Activated T-helper 9 cell treated with anti-CD3 and anti-CD28 coated beads, Interleukin-2, amount 50 U/mL, for 16 hours (primary cell): ENCODE measurements at places on chromosomes 2 and 18.

DNA sequence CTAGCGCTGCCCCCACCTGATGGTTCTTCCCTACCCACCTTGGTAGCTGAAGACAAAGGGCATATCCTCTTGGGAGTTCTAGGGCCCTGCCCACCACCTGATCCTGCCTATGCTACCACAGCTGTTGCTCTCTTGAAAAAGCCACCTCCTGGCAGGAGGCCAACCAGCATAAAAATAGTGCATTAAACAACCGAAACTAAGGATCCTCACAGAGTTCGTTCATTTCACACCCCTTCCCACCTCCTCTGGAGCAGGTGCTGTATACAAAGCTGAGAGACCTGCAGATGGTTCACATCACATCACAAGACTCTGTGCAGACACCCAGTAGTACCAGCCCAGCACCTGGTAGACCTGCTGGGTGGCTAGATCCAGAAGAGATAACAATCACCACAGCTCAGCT lies 1348.0 kb upstream of the TMEFF2 start:
- no peak for DNase-seq

DNA sequence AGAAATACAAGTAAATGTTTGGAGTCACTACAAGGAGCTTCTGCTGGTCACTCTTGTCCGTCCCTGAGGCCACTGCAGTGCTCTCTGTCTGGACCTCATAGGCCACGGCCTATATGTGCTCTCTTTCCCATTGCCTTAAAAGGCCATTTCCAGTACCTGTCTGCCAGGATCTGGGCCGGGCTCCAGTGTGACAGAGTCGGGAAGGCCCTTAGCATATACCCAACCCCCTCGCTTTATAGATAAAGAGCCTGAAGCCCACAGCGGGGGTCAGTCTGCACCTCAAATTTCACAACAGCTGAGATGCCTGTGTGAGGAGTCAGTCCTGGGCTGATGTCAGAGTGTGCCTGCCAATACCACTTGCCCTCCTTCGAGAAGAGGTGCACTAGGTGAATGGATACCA lies 39.9 kb downstream of the ADD2 start:
- no peak for DNase-seq

DNA sequence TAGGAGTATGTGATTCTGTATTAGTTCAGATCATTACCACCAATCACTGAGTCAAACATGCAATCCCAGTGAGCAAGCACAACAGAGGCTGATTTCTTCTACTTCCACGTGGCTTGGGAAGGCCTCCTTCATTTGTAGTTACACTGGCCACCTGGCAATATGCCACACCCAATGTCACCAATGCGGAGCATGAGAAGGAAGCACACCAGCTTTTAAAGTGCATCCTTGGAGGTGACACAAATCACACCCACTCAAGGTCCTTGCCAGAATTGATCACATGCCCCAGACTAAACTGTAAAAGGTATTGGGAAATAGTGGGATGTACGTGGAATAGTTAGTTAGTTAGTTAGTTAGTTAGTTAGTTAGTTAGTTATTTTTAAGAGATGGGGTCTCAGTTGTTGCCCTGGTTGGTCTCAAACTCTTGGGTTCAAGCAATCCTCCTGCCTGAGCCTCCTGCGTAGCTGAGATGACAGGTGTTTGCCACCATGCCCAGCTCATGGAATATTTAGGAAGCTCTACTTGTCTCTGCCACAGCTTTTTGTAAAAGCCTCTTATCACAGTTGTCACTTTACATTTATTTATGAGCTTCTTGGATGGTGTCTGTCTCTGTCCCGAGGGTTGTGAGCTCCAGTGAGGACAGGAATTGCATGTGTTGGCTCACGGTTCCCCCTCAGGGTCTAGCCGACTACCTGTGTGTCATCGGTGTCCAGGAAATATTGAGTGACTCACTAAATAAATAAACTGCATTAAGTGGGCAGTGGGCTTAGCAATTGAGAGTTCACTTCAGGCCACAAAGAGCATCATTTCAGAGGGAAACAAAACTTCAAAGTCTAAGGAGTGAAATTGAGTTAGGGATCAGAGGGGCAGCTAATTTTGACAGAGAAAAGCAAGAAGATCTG lies 28.1 kb upstream of the CAB39 start:
- no peak for DNase-seq

DNA sequence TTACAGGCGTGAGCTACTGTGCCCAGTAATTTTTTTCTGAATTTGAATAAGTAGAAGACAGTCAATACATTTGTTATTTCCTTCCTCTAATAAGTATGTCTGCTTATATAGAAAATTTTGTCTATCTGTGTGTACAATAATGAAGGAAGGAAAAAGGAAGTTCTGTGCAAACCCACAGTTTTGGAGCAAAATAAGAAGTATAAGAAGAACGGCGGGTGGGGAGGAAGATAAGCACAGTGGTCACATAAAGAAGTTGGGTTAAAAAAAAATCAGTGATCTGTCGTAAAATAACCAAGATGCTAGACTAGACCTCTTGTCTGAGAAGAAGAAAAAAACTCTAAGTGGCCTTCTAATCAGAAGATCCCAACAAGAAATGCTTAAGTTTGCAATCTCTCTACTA lies 20.2 kb downstream of the MGAT4A start:
- DNase-seq: no peak

GRCh38 chr2:96241900-96242611 lies 23.7 kb downstream of the TMEM127 start:
- DNase-seq: peak; percentile 13

- DNase-seq: no peak
Measured at GRCh38 chr2:100936972-100937542, 65.0 kb upstream of the RPL31 start.

- DNase-seq: no peak
Measured at GRCh38 chr2:217382794-217383193, 522.9 kb upstream of the TNP1 start.
